ENCODE measurements at places on chromosomes 7 and 10. TPM values are rescaled to one million over a fixed set of nuclear protein-coding genes. Genes with fewer than 3 reads are reported as not detected.

The LUC7L2 gene
- 52.9 TPM for total RNA-seq

The UCMA gene
- not detected for total RNA-seq

The LDB3 gene
- 738 TPM for total RNA-seq

The OR6V1 gene
- total RNA-seq, result not detected

The PRR15 gene
- total RNA-seq, result 0.49 TPM

The MRLN gene
- not detected for total RNA-seq

The NKX2-3 gene
- not detected for total RNA-seq

The ITGA8 gene
- total RNA-seq, result 4.9 TPM

The ZNF853 gene
- 20.6 TPM for total RNA-seq

The LLCFC1 gene
- not detected for total RNA-seq

The TMEM270 gene
- total RNA-seq, result not detected

The FGFR2 gene
- 5.5 TPM for total RNA-seq

The ADRA2A gene
- 0.74 TPM for total RNA-seq

The MYL10 gene
- total RNA-seq, result not detected

The PPP1R3C gene
- total RNA-seq, result 162 TPM

The ADCYAP1R1 gene
- total RNA-seq, result 3.4 TPM
